ENCODE measurements at places on chromosomes 6 and 20.

- DNase-seq = no peak
Observed at GRCh38 chr6:52053038-52053695, 34.2 kb downstream of the PKHD1 start.

GRCh38 chr6:25035174-25035511 is 99.4 kb upstream of the RIPOR2 start:
- DNase-seq = no peak

- DNase-seq = no peak
Observed at GRCh38 chr20:60124776-60125381, 166.7 kb downstream of the CDH26 start.

DNA sequence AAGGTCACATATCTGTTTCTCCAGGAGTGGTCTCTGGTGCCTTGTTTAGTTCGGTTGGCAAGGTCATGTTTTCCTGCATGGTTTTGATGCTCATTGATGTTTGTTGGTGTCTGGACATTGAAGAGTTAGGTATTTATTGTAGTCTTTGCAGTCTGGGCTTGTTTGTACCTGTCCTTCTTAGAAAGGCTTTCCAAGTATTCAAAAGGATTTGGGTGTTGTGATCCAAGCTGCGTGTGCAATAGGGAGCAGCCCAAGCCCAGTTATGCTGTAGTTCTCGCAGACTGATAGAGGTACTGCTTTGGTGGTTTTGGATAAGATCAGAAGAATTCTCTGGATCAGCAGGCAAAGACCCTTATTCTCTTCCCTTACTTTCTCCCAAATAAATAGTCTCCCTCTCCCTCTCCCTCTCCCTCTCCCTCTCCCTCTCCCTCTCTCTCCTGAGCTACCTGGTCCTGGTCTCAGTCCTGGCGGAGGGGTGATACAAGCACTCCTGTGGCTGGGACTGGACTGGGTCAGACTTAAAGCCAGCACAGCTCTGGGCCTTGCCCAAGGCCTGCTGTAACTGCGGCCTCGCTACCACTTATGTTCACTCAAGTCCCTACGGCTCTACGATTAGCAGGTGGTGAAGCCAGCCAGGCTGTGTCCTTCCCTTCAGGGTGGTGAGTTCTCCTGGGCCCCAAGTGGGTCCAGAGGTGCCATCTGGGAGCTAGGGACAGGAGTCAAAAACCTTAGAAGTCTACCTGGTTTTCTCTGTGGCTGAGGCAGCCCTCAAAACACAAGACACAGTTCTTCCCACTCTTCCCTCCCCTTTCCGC is 27.3 kb upstream of the GRM4 start:
- DNase-seq = no peak

- no peak for DNase-seq
Observed at GRCh38 chr20:39395478-39396291, 433.5 kb downstream of the DHX35 start.

DNA sequence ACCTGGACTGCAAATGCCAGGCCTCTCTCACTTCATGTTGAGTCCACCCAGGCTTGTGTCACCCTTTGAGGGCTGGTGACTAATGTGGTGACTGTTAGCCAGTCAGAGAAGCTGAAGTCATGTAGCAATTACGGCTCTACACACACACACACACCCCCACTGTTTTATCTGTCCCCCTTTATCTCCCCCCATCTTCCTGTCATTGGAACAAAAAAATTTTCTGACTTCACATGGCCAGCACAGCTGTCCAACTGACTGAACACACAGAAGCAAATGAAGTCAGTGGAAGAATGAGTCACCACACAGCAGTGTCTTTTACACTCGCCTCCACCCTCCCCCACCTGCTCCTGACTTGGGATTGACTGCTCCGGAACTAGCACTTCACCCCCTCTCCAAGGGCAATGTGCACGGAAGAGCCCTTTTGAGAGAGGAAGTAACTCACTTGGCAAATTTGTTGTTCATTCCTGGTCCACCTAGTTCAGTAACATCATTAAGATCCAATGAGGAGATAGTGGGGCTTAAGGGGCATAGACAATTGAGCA is 198.0 kb downstream of the RNF144B start:
- peak; percentile 35 for DNase-seq

- DNase-seq = no peak
Observed at GRCh38 chr20:18063676-18064075, 6.0 kb upstream of the OVOL2 start.

GRCh38 chr6:32045811-32046449 is 7.7 kb downstream of the CYP21A2 start:
- no peak for DNase-seq

DNA sequence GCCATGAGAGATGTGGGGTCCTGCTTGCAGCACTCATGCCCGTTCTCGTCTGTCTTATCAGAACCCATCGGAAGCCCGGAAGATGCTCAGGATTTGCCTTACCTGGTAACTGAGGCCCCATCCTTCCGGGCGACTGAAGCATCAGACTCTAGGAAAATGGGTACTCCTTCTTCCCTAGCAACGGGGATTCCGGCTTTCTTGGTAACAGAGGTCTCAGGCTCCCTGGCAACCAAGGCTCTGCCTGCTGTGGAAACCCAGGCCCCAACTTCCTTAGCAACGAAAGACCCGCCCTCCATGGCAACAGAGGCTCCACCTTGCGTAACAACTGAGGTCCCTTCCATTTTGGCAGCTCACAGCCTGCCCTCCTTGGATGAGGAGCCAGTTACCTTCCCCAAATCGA is 8.3 kb downstream of the PI16 start:
- peak; percentile 63 for DNase-seq

GRCh38 chr6:148317051-148317450 is 25.6 kb upstream of the SASH1 start:
- no peak for DNase-seq

DNA sequence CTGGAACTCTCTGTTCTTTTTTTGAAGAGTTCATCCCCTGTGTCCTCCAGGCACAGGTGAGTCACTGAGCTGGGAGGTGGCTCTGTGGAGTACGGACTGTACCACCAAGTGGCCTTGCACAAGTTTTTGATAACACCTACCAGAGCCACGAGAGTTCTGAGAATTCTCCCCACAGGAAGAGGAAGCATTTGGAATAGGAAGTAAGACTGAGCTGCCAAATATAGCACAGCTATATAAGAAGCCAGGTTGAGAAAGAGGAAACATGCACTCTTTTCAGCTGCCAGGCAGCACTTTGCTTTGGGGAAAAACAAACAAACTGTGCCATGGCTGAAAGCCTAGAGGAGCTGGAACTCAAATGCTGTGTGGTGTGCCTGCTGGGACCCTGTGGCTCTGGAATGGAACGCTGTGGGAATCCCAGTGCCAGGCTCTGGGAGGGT is 70.8 kb upstream of the RIPOR2 start:
- DNase-seq = no peak

GRCh38 chr6:33088931-33089620 is 13.3 kb downstream of the HLA-DPB1 start:
- no peak for DNase-seq

DNA sequence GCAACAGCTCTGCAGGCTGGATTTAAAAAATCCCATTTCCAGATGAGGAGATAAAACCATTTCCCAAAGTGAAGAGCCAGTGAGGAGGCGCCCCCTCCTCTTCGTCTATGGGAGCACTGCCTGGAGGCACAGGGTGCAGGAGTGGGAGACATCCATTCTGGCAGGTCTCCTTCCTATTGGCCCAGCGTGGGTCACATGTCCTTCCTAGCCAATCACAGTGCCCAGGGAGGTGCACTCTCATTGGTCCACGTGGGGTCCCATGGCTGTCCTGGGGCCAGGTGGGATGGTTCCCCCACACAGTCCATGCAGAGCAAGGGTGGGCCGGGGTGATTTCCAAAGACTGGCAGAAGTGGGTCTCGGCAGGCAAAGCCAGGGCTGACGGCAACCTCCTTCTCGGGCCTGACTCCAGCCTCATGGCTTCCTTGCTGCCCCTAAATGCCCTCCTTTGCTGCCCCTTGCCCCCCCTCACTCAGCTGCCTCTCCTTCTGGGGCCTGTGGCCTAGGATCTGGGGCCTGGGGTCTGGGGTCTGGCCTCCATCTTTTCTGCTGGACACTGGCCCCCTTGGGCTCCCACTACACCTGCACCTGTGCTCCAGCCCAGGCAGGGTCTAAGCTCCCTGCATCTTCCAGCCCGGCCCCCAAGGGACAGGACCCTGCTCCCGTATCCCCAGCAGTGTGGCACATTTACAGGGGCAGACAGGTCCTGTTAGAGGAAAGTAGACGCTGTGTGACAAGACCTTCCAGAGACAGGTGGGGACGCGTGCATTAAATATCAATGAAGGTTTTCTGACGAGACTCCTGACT is 231.7 kb downstream of the TAF4 start:
- DNase-seq = no peak

- no peak for DNase-seq
Observed at GRCh38 chr20:9112541-9113515, 43.9 kb downstream of the PLCB4 start.

- DNase-seq = no peak
Observed at GRCh38 chr6:41132254-41132653, 21.9 kb downstream of the TREML1 start.

DNA sequence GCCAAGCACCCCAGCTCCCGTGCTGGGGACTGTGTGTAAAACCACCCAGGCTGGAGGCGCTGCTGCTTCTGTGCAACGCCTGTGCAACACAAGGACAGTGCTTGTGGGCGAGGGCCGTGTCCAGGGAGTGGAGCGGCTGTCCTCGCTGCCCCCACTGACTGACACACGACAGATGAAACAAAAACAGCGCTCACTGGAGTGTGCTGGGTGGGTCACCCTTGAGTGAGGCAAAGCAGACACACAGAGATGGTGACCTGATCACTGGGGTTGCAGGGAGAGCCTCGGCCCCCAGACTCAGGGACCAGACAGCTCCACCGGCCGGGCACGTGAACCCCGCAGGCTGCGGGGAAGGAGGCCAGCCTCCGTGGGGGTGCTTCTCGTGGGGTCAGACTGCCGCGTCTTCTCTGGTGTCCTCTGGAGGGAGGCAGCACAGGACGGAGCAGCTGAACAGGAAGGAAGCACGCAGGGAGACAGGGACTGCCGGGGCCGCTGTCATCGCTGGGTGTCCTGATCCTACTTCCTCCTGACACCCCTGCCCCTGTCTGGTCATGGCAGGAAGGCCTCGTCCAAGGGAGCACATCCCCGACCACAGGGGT is 75.9 kb upstream of the CST7 start:
- DNase-seq = no peak

- DNase-seq = no peak
Observed at GRCh38 chr6:169035385-169036240, 218.0 kb downstream of the THBS2 start.

GRCh38 chr6:1916334-1917070 is 306.8 kb downstream of the FOXC1 start:
- no peak for DNase-seq

DNA sequence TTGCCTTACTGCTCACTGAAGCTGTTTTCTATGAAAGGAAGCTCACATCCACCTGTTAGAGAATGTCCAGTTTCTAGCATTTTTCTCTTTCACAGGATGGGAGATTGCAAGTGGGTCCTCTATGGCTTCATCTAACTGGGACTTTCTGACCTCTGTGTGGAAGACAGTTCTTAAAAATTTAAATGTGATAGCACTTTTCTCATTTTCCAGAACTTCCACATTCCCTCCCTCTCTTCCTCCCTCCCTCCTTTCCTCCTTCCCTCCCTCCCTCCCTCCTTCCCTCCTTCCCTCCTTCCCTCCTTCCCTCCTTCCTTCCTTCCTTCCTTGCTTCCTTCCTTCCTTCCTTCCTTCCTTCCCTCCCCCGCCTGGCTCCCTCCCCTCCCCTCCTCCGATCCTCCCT is 291.1 kb downstream of the DOK5 start:
- no peak for DNase-seq

- DNase-seq = no peak
Observed at GRCh38 chr20:3869839-3870634, 19.1 kb upstream of the PANK2 start.

DNA sequence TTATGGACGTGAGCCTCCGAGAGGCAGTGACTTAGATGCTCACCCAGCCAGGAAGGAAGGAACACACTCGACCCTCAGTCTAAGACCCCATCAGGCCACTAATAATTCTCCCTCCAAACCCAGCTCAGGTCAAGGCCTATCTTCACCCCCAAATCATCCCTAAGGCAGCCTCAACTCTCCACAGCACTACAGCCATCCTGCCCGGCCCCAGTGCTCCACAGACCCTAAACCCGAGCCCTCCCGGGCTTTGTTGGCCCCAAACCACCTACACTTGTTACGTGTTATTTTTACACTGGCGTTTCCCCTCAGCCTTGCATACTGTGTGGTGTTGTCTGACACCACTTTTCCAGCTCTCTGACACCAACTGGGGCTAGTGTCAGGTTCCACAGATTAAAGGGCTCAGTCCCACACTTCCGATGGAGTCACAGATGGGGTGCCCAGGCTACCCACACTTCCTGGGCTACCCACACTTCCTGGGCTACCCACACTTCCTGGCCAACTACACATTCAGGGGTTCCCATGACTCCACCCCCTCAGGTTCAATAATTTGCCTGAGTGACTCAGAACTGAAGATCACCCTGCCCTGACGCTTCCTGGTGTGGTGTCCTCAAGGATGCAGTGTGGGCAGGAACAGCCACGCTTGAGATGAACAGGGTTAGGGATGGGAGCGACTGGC is 25.3 kb downstream of the RBCK1 start:
- no peak for DNase-seq

- DNase-seq = no peak
Observed at GRCh38 chr20:3777381-3777715, 3.9 kb downstream of the SPEF1 start.

GRCh38 chr6:160634706-160635105 is 29.4 kb downstream of the LPA start:
- no peak for DNase-seq

- no peak for DNase-seq
Observed at GRCh38 chr6:142030115-142030619, 102.6 kb upstream of the GJE1 start.

- DNase-seq = no peak
Observed at GRCh38 chr6:137271245-137272183, 52.3 kb upstream of the IFNGR1 start.

GRCh38 chr6:82268301-82268846 is 20.8 kb upstream of the IBTK start:
- no peak for DNase-seq

DNA sequence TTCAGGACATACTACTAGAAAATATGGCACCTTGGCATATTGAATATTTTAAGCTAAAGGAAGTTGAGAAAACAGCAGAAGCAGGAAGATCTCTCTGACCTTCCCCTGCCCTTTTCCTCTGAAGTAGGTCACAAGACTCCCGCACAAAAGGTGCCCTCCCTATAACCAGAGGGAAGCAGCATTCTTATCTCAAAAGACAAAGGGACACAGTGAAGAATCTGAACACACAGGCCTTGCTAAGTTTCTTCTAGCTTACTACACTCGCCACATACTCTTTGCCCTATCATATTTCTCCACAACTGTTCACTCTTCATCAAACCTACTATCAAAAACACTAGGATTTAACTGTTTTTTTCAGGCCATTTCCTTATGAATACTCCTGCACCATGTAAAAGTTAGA is 151.2 kb downstream of the ELOVL4 start:
- no peak for DNase-seq

Measured in neural crest cell (in vitro differentiated cells).